AG08395 (cell line): ENCODE measurements at places on chromosomes 12 and 14.

GRCh38 chr14:74856366-74856765 lies 19.6 kb downstream of the PROX2 start:
- DNase-seq: no peak

DNA sequence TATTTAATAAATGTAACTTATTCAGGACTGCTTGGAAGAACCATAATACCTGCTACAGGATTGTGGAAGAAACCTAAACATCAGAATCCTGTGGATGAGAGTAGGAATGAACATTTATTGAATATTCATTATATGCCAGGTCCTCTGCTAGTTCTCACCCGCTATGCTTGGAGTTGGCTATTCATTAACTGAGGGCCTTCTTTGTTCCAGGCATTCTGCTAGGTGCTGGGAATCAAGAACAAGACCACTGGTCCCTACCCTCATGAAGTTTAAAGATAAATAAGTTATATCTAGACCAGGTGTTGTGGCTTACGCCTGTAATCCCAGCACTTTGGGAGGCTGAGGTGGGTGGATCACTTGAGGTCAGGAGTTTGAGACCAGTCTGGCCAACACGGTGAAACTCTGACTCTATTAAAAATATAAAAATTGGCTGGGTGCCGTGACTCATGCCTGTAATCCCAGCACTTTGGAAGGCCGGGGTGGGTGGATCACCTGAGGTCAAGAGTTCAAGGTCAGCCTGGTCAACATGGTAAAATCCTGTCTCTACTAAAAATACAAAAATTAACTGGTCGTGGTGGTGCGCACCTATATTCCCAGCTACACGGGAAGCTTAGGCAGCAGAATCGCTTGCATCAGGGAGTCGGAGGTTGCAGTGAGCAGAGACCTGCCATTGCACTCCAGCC lies 3.8 kb upstream of the TULP3 start:
- DNase-seq: no peak

GRCh38 chr12:107131832-107132616 lies 38.7 kb upstream of the CRY1 start:
- DNase-seq: peak; percentile 84

GRCh38 chr12:110971189-110971920 lies 51.0 kb upstream of the MYL2 start:
- DNase-seq: no peak

GRCh38 chr14:87111126-87111525 lies 881.9 kb downstream of the GALC start:
- DNase-seq: no peak
